OCI-M1 (cell line): ENCODE measurements at places on chromosomes 6 and 20.

GRCh38 chr6:105786449-105786848, 299.7 kb upstream of the PRDM1 start:
- no peak for DNase-seq

DNA sequence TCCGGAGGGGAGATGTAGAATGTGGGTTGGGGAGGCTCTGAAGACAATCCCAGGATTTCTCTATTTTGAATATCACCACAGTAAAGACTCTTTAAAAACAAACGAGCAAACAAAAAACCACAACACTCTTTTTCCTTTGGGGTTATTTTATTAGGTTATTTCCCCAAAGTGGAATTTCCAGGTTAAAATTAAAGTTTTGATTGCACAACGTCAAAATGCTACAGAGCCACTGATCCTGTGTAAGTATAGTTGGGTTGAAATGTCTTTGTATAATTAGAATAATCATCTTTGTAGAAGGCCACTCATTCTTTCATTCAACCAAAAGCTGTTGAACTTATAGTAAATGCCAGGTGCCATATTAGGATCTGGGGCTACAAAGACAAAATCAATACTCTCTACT, 19.6 kb upstream of the PIM1 start:
- no peak for DNase-seq

- no peak for DNase-seq
Observed at GRCh38 chr20:10213526-10213925, 5.1 kb upstream of the SNAP25 start.

DNA sequence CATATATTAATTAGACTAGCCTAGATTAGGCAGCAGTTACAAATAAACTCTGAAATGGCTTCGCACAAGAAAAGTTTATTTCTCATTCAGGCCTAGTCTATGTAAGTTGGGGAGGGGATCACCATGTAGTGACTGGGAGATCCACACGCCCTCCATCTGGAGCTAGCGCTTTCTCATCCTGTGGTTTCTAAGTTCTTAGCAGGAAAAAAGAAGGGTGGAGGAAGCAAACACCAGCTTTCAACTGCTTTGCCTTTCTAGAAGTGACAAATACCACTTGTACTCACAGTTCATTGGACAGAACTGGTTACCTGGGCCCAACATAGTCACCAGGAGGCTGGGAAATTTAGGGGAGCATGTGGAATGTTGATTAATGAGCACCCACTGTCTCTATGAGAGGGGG, 46.6 kb downstream of the NDUFAF5 start:
- no peak for DNase-seq

DNA sequence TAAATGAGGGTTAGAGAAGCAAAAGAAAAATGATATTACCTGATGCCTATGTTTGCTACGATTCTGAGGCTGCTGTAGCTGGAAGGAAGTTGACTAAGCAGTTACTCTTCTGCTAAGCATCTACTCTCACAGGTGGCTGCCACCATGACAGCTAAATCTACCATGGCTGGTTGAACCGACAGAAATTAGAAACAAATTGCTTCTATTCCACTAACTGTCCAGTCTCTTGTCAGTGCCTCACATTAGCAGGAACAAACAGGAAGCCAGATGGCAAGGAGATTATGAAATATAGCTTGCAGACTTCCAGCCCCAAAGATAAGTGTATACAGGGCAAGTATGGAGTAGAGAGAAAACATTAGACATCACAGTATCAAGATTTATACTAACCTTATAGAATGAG, 59.4 kb upstream of the TMEM200A start:
- DNase-seq, result peak; percentile 49

DNA sequence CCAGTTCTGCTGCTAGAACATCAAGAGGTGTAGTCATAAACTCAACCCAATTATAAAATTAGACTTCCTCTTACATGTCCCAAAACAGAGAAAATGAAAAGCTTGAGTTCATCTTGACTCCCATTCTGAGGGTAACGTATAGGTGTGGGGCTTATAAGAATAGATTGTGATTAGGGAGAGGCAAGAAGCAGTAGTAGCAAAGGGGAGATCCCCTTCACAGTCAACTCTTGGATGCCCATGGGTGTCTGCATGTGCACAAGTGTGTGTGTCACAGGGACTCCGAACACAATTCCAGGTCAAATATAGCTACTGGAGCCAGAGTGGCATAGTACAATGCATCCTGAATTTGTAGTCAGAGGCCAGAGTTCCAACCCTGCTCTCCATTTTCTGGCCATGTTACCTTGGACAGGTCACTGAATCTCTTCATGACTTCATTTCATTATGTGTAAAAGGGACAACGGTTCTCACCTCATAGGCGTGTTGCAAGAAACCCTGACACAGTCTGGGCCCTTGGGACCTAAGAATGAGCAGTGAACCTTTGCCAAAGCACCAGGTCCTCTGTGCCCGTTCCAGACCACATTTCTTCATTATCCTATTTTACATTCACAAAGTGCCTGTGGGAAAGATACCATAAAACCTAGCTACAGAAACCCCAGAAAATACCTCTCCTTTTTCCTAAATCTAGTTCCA, 11.8 kb downstream of the GSTA4 start:
- no peak for DNase-seq

GRCh38 chr6:138044458-138044857, 62.8 kb downstream of the PERP start:
- DNase-seq, result no peak

GRCh38 chr6:257031-257725, 35.1 kb upstream of the DUSP22 start:
- DNase-seq, result no peak

DNA sequence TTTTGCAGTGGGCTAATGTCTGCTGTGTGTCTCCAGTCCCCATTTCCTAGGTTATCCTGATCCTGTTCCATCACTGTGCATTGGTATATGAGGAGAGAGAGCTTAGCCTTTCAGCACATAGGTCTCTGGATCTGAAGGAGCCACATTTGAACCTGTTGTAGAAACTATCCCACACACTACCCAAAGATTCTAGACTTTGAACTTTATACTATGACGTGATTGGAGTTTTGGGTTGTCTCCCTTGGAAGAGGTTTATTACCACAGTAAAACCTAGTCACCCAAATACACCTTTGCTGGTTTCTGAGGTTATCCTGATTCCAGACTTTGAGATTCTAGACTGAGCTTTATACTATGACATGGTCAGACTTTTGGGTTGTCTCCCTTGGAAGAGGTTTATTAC, 8.0 kb upstream of the OSTM1 start:
- no peak for DNase-seq

- no peak for DNase-seq
Observed at GRCh38 chr6:75853806-75854205, 104.8 kb downstream of the MYO6 start.

DNA sequence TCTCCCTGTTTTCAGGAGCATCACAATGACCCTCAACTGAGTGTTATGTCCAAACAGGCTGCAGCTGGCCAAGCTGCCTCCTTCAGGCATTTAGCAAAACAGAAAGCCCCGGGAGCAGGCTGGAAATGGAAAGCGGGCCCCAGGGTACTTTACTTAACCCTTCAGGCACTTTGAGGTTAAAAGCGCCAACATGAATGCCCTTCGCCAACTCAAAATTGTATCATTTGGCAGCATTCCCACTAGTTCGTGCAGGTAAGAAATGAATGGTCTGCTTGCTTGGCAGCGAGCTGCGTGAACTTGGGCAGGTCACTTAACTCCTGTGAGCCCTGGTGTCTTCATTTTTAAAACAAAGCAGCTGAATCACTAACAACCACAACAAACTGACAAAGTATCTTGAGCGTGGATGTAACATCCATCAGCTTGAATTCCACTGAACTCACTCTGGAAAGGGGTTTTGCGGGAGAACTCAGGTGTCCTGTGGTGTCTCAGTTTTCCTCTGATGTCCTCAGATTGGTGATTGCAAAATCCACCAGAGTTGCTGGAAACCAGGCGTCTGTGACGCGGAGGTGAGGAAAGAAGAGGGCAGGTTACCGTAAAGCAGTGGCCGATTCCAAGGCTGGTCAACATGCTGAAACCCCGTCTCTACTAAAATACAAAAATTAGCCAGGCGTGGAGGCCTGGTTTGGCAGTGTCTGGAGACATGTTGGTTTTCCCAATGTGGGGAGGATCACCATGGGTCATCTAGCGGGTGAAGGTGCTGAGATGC, 118.8 kb upstream of the ZNF217 start:
- no peak for DNase-seq

- DNase-seq, result no peak
Observed at GRCh38 chr6:7189101-7189758, 81.5 kb downstream of the RREB1 start.

GRCh38 chr20:13147971-13148370, 73.1 kb upstream of the ISM1 start:
- no peak for DNase-seq

DNA sequence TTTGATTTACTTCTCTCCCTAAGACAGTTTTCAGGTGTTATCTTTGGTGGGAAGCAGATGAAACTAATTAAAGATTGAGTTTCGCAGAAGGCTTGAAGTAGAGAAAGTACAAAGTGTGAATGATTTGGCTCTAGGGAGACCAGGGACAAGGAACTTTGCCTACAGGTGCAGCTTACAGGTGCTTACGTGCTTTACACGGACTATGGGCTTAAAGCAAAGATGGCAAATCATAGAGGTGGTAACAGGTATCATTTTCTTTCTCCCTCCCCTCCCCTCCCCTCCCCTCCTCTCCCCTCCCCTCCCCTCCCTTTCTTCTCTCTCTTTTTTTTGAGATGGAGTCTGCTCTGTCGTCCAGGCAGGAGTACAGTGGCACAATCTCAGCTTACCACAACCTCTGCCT, 136.3 kb downstream of the SLC35B3 start:
- no peak for DNase-seq

- DNase-seq, result peak; percentile 88
Observed at GRCh38 chr20:17969884-17970409, 1.1 kb downstream of the MGME1 start.

DNA sequence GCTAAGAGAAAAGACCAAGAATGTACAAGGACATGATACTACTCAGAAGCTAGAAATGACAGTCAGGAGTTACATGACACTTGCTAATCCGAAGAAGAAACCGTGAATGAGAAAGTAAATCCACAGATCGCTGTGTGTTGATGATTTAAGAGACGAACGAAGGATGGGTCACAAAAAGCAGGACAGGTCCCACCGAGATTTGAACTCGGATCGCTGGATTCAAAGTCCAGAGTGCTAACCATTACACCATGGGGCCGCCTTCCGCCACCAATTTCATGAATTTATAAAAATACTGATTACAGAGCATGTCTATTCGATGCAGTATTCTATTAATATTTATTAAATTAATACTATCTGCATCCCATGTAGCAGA, 54.0 kb upstream of the BTN3A2 start:
- DNase-seq, result peak; percentile 92

DNA sequence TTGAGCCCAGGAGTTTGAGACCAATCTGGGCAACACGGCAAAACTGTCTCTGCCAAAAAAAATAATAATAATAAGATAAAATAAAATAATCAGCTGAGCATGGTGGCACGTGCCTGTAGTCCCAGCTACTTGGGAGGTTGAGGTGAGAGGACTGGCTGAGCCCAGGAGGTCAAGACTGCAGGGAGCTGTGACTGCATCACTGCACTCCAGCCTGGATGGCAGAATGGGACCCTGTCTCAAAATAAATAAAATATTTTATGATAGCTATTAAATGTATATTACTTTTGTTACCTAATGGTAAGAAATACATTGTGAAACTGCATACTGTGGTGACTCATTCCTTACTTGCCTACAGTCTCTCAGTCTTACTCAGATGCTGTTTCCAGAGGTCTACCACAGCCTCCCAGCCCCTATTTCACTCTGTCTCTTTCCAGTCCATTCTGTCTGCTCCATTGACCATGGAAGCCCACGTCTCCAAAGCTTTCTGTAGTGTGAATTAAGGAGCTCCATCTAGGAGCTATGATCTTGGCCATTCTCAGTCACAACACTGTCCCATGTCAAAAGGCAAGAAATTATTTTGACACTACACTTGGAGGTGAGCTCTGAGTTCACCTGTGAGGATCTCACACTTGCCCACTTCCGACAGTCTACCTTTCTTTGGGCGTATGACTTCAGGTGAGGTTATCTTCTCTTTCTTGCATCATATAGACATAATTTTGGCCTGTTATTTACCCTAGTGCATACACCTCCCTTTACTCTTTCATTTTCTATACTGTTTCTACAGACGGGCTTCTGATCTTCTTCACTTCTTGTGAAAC, 22.4 kb upstream of the SNX9 start:
- DNase-seq, result no peak

GRCh38 chr6:141212296-141212695, 920.4 kb upstream of the GJE1 start:
- no peak for DNase-seq

DNA sequence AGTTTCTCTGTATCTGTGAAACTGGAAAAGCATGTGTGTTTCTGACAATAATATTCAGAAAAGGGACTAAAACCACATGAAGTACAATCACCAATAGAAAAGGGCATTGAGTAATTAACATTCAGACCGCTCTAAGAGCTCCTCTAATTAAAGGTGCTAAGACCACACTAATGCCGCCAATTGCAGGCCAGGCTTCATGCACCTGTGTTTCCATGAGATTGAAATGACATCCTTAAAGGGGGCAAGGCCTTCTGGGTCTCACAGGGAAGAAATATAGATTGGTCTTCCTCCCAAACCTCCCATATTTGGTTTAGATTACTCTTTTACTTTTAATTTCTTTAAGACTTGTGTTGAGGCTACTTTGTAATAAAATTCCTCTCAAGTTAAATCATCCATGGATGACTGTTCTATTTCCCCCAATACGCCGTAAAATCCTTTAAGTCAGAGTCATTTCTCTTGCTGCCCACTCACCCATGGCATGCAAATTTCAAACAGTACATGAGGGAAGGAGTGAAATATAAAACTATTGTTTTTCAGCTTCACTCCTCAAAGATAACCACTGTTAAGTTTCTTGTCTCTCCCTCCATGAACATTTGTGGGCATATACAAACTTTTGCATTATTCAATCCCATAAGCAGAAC, 110.6 kb downstream of the UBE3D start:
- no peak for DNase-seq

- peak; percentile 88 for DNase-seq
Observed at GRCh38 chr6:33061987-33062386, 11.5 kb downstream of the HLA-DPA1 start.

- DNase-seq, result no peak
Observed at GRCh38 chr20:50333812-50334211, 143.2 kb downstream of the CEBPB start.

DNA sequence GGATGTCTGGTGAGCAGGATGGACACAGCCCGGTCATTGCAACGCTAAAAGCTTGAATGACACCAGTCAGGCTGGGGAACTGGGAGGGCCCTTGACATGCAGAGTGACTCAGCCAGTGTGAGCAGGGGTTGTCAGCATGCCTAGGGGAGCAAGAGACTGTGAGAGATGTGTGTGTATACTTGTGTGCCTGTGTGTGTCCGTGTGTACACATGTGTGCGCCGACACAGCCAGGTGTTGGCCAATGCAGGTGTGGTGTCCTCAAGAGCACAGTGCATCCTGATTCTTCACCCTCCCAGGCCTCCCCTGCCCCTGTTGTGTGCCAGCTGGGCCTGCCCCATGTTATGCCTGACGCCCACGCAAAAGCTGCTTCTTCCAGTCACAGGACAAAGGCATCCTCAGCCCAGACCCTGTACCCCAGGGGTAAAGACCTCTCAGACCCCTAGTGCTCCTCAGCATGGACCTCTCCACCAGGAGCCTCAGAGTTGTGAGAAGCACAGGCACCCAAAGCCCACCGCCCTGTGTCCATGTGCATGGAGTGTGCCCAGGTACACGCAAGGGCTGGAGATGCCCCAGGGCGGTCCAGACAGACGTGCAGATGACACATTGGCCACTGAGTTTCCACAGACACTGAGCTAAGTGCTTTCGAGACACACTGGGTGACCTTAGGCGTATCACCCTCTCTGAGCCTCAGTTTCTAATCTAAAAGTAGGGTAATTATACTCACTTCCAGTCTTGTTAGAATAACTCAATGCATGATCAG, 16.6 kb downstream of the NRSN2 start:
- peak; percentile 72 for DNase-seq
